HCEC 1CT (cell line): ENCODE measurements at places on chromosomes 16 and 17.

DNA sequence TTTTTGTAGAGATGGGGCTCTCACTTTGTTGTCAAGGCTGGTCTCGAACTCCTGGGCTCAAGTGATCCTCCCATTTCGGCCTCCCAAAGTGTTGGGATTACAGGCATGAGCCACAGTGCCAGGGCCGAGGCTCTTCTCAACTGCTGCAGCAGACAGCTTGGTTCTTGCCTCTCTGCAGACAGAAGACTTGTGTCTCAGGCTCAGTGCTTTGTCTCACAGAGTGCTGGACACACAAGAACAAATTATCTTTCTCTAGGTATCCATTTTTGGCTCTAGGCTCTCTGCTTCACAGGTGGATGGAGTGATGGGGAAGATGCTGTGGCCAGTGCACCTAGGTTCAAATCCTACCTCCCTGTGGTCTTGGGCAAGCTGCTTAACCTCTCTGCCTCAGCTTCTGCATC lies 80.8 kb upstream of the RNU2-1 start:
- DNase-seq = no peak

DNA sequence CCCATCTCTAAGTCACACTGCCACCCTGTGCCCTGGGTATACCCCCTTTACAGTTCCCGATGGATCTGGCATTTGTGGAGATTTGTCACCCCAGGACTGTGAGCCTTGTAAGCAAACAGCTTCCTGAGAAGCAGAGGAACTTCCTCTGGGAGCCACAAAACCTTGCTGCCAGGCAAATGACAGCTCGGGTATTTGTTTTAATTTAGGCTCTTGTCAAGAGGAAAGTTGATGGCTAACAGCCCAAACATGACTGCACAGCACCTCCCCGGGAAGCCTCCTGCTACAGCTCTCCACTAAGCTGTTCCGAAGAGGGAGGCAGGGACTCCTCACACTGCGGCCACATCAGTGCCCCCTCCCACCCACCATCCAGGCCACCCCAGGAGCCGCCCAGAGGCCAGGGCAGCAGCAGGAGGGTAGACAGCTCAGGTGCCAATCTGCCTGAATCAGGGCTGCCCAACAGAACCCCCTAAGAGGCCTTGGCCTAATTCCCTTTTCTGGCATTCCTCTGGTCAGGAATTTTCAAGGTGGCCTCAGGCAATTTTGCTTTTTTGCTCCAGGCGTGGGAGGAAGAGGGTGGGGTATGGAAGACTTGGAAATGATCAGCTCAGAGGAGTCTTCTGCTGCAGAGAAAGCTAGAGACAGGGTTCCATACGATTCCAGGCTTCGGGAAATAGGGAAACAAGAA lies 2.6 kb downstream of the ABR start:
- DNase-seq = no peak

DNA sequence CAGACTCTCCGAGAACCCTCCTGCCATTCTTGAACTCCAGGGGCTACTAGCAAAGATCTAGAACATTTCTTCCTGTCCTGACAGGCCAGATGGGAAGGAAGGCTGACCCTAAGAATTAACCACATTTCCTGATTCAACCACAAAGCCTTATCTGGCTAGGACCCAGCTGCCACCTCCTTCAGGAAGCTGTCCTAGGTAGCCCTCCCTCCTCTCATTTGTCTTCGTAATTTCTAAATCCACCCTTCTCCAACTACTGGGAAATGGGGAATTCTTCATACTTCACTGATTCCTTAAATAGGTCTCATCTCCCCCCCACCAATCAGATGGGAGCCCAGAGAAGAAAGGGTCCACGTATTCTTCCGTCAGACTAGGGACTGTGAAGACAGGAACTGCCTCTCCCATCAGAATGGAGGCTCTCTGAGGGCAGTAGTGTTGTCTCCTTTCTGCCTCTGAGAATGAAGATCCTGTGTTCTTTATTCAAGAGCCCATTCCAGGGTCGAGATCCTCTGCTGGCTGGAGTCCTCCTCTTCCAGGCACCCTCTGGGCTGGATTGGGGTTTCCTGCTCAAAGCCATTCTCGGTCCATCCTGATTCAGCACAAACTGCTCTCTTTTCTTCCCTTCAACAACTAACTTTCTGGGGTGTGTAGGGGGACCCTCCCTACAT lies 2.1 kb downstream of the SAMD14 start:
- peak; percentile 26 for DNase-seq

DNA sequence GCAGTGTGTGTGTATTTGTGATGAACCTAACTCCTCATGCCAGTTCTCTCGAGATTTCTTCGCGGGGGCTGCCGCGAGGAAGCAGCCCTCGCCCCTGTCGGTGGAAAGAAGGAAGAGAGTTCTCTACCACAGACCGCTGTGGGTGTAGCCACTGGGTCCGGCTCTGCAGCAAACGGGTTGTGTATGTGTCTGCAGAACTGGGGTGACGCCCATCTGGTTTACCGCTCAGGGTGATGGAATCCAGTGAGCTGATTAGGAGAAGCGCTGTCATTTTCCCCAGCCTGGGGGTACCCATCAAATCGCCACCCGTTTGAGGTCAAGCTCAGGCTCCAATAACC lies 7.7 kb downstream of the CORO6 start:
- DNase-seq = no peak

DNA sequence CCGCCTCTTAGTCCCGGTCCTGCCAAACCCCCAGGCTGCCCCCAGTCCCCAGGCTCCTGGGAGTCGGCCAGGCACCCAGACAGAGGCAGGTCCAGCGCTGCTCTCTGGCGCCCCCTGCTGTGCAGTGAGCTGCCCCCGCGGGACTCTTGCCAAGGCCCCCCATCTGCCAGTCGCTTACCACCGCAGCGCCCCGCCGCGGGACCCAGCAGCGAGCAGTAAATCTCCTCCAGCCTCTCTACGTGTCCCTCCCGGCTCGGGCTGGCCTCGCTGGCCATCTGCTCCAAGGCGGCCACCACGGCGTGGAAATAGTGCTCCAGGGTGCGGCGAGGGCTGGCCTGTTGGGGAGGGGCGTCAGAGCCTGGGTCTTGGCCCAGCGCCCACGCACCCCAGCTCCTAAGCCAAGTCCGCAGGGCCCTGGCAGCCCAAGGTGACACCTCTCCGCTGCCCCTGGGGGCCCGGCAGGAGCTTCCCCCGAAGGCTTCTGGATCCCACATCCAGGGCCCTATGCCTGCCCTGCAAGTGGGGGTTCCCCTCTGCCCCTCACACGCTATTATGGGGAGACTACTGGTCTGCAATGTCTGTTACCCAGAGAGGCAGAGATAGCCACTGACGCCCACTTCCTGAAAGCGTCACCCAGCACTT lies 33.7 kb upstream of the MFSD6L start:
- no peak for DNase-seq

DNA sequence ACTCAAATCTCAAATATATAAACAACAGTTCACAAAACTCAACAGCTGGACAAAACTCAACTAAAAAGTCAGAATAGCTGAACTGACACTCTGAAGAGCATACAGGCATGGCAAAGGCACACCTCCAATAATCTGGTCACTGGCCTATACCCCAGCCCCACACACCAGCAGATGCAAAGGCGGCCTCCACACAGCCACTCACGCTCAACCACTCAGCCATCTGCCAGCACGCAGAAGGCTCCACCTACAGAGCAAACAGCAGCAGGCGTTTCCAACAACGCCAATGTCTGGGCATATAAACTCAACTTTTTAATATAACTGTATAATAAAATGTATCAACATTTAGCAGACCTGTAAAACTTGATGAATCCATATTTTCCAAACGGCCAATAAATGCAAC lies 17.2 kb downstream of the USP7 start:
- DNase-seq = no peak

DNA sequence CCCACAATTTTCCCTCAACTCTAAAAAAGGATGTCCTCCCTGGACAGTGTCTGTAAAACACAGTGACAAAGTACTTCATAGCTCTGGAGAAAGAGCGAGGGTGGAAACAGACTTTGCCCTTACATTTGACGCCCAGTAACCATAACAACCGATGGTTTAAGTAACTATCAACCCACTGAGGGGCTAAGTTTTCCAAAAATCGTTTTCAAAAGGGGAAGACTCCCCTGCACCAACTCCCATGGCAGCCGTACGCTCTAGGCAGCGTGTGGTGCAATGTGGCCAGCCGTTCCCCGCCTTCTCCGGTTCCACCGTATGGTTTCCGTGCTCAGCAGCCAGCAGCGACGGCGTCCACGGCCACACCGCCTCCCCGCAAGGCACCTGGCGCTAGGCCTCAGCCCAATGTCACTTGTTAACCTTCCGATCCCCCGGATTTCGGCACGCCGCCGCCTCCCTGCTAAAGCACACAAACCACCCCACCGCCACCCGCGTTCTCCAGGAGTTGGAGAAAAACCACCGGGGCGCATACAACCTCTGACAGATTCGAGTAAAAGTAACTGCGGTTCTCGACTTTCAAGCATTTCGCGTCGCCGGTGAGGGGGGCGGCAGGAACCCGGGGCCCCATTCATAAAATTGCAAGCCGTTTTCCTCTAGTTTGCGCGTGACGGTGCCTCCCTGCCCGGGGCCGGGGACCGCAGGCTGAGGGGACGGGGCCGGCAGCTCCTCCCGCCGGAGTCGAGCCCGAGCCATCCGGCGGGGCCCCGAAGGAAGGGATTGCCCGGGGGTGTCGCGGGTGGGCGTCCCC lies 661 bp downstream of the TEX2 start:
- DNase-seq = peak; percentile 1

- no peak for DNase-seq
These were observed 7.5 kb upstream of the MPHOSPH6 start for GRCh38 chr16:82177555-82177954.

DNA sequence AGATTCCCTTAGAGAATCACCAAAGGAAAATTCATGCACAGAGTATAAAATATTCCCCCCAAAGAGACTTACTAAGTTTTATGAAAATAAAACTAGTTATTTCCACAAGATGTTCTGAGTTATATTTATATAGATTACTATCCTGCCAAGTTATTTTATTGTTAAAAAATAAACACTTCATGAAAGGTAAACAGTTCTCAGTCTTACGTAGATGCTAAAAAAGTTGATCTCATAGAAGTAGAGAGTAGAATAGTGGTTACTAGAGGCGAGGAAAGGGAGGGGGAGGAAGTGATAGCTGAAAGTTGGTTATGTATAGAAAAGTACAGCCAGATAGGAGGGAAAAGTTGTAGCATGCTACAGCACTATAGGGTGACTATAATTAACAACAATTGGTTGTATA lies 65.2 kb downstream of the USP32 start:
- no peak for DNase-seq

GRCh38 chr16:86571530-86571915 lies 4.9 kb downstream of the FOXC2 start:
- DNase-seq = no peak

DNA sequence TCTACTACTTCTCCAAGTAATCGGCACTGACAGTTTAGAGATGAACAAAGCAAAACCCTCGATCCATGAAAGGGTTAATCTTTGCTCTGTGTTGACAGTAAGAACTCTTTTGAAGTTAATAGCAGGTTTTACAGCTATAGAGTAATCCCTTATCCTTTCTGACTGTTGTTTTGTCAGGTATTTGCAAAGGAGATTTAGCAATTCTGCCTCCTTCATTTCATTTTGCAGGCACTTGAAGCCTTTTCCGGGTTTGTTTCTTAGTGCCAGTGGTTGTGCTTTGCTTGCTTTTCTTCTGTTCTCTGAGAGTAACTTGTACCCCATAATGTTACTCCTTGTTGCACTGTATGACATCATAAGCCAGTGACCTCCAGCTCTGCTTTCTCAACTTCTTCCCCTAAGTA lies 64.5 kb downstream of the TANGO6 start:
- no peak for DNase-seq

DNA sequence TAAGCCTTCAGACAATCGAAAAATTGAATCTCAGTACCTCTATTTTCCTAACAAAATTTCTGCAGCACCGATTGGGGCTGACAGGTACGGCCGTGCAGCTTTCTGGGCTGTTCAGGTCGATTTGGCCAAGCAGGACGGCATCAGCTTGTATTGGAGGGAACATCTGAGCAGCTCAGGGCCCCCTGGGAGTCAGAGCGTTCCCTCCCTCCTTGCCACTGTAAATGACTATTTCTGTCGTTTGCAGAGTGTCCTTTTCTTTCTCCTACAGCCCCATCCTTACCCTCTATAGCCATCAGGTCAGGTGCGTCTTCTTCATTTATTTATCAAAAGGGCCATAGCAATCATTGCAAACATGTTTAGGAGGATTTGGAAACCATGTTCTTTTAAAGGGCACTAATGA lies 731.1 kb downstream of the WWOX start:
- DNase-seq = no peak

GRCh38 chr17:28399808-28400207 lies 6.2 kb downstream of the SLC46A1 start:
- no peak for DNase-seq

- DNase-seq = no peak
These were observed 62.7 kb downstream of the C16orf82 start for GRCh38 chr16:27129401-27129800.

DNA sequence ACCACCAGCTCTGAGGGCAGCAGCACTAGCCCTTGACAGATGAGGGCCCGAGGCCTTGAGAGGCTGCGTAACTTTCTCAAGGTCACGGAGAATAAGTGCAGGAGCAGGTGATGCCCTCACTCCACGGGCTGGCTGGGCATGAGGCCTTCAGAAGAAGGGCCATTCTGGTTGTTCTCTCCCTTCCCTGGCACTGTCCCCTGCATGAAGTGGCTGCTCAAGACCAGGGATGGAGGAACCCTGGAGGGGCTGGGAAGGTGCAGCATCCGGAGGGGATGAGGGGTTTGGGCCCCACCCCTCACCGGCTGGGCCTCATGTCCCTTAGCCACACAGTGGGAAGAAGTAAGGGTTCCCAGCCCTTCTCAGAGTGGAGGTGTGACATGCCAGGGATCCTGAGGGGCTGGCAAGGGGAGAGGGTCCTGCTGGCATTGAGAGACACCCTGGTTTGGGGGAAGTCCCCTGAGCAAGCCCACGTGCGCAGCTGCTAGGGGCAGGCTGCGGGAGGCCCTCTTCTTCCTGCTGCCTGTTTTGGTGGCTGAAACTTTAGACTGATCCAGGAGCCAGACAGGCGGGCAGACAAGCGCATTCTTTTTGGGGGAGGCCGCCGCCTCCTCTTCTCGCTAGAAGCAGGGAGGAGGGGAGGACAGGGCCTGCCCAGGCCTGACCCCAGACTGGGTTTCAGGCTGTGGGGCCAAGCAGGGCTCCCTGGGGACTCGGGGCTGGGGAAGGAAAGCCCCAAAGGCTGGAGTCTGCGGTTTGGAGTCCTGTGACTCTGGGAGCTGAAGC lies 74.0 kb downstream of the N4BP1 start:
- DNase-seq = no peak

GRCh38 chr16:23410176-23410575 lies 42.8 kb downstream of the COG7 start:
- peak; percentile 3 for DNase-seq
